ENCODE measurements at places on chromosomes 6 and 20. TPM values are rescaled to one million over a fixed set of nuclear protein-coding genes. Genes with fewer than 3 reads are reported as not detected.

DNA sequence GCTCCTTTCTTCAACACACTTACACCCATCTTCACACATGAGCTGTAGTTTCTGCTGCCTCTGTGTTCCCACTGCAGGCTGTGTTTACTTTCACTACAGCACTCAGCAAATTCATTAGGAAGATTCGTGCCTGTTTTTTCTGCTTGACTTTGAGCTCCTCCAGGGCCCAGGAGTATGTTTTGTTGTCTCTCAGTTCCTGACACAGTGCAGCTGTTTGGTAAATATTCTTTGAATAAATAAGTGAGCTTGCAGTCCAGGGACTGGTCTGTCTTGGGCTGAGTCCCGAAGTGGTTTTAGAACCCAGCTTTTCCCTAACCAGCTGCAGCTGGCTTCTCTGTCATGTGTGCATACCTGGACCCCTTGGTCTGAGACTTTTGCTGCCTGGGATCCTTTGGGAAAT lies 46.6 kb upstream of the CCN6 start:
- DNase-seq = no peak

DNA sequence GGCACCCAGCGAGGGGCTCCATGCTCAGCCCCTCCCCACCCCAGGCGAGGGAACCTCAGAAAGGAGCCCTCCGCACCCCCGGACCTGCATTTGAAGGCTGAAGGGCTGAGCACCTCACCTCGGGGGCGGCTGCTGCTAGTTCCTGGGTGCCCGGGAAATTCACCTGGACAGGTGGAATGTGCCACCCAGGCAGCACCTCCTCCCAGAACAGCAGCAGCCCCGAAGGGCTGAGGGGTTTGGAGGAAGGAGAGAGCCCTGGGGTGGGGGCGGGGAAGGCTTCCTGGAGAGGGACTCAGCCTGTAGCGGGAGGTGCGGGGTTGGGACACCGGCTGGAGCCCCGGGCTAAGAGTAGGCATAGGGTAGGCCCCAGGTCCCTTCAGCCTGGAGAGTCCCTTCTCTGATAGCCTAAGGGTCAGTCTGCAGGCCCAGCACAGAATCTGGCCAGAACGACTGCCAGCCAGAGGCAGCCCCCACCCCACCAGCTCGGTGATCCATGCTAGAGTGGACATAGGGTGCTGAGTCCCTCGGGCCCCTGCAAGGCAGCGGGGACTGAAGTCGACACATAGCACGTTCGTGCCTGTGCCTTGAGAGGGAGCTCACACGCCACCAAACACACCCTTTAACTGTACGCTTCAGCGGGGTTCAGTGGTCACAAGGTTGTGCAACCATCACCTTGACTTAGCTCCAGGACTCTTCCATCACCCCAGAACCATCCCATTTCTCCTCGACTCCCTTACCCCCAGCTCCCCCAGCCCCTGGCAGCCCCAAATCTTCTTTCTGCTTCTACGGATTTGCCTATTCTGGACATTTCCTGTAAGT lies 180.9 kb downstream of the TAF4 start:
- no peak for DNase-seq

DNA sequence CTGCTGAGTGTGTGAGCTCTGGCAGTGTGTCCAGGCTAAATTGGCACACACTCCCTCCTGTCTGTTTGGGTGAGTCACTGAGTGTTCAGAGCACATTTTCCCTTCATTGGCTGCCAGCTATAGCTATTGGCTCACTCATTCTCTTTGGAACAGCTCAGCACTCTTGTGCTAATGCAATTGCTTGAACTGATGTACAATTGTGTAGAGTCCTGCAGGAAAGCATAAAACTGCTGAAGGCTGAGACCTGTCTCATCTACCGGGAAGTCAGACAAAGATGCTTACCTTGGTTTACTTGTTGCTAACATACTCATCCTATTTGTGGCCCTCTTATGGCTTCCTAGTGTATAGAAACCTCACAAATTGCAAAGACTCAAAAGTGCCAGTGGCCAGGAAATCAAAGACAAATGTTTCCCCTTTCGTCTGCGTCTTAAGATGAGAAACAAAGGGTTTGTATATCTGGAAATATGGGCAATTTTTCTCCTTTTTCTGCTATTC lies 351.0 kb downstream of the BCKDHB start:
- DNase-seq = peak; percentile 59

DNA sequence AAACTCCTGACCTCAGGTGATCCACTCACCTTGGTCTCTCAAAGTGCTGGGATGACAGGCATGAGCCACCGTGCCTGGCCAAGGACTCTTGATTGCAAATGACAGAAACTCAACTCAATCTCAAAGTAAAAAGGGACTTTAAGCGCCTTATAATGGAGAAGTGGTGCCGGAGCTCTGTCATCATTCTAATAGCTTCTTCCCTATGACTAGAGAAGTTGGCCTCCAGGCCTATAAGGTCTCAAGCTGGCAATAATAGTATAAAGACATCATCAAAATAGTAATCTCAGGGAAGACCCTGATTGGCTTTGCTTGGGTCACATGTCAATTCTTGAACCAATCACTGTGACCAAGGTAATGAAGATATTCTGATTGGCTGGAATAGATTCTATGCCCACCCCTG lies 8.5 kb upstream of the KIAA1755 start:
- no peak for DNase-seq

DNA sequence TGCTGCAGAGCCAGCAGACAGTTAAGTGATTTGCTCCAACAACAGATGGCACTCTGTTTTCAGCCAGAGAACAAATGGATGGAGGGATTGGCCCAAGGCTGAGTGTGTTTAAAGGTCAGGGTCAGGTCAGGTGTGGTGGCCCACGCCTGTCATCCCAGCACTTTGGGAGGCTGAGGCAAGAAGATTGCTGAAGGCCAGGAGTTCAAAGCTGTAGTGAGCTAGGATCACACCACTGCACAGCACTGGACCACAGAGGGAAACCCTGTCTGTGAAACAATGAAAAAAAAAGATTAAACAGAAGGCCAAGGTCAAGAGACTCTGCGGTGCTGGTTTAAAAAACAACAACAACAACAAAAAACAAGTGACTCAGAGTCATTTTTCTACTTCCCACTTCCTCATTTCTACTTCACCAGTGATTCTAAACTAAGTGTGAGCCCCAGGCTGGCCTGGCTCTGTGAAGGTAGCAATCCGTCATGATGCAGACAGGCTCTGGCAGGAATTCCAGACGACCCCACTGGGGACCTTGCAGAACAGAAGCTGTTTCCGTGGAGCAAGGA lies 42.5 kb upstream of the ARMC2 start:
- no peak for DNase-seq

The NRN1 gene
- total RNA-seq = 7.5 TPM

The ADISSP gene
- 7.8 TPM for total RNA-seq

DNA sequence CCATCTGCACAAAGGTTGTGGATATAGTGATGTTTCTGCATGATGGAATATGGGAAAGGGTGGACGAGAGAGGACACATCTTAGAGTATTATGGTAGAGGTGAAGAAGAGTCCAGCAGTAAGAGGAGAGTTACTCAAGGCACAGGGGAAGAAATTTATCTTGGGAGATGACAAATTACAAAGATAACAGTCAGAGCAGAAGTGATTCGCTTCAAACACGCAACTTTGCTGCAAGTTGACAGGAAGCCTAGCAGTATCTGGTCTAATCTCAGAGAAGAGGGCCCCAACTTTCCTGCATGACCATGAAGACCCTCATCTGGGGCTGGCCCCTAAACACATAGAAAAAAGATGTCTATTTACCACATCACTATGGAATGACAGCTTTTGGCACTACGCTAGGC lies 1.2 kb upstream of the CALHM6 start:
- DNase-seq = no peak

The RAD21L1 gene
- total RNA-seq = not detected

DNA sequence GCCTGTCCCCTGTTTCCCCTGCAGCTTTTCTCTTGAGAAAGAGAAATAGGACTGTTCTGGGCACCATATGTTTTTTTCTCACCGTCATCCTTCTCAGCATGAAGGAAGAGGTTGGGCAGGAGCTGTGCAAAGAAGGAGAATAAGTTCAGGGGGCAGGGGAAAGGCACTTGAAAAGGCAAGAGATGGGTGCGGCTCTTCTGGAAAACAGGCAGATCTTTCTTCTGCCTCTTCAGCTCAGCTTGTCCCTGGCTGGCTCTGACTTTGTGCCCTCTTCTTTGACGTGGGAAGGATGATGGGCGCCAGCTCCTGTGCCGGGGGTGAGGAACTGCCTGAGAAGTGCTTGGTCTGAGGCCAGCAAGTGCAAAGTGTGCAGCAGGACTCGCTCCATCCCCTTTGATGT lies 206.5 kb downstream of the DOK5 start:
- no peak for DNase-seq

DNA sequence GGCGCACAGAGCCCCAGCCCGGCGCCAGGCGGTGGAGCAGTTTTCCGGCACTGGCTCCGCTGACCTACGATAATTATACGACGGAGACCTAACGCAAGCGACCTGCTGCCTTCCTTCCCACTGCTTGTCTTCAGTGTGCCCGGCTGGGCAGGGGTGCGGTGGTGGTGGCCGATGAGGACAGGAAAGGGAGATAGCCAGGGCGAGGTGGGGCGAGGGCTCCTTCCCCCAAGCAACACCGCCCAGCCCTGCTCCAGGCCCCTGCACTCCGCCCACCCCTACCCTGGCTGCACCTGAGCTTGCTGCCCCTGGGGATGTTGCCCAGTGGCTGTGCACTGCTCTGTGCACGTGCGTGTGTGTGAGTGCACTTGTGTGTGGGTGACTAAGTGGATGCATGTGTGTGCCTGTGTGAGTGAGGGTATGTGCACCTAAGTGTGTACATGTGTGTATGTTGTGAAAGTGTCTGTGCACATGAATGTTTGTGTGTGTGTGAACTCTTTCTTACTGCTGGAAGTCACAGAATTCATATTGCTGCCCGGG lies 42.6 kb upstream of the IRF4 start:
- DNase-seq = no peak

The PARD6B gene
- total RNA-seq = 10.7 TPM

DNA sequence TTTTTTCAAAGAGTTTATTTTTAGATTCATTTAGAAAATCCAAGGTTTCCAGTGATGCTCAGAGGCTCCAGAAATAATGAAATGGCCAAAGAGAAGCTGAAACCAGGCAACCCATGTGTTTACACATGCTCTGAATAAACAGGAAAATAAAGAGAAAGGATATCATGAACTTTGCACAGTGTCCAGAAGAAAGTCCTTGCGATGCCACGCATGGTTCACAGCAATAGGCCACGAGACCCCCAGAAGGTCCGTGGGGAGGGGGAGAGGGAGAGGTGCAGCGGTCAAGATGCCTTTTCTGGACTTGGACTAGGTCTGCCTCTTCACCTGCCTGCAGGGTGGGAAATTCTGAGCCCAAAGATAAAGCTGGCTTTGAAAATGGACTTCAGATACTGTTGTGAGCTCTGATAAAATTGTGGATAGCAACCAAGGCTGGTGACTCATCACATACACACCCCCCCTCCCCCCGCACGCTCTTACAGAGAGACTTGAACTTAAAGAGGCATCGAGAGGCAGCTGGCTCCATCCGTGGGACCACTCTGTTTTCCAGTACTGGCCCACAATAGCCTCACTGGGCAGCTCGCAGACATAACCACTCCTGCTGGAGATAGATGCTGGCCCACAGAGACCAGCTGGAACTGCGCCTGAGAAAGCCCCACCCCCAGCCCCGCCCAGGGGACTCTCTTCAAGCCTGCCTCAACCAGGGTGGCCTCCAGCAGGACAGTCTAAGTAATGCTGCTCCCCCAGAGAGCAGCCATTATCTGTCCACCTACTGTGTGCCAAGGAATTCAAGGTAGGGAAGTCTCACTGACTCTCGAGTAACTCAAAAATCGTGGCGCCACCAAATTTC lies 21.2 kb upstream of the NFATC2 start:
- peak; percentile 40 for DNase-seq

DNA sequence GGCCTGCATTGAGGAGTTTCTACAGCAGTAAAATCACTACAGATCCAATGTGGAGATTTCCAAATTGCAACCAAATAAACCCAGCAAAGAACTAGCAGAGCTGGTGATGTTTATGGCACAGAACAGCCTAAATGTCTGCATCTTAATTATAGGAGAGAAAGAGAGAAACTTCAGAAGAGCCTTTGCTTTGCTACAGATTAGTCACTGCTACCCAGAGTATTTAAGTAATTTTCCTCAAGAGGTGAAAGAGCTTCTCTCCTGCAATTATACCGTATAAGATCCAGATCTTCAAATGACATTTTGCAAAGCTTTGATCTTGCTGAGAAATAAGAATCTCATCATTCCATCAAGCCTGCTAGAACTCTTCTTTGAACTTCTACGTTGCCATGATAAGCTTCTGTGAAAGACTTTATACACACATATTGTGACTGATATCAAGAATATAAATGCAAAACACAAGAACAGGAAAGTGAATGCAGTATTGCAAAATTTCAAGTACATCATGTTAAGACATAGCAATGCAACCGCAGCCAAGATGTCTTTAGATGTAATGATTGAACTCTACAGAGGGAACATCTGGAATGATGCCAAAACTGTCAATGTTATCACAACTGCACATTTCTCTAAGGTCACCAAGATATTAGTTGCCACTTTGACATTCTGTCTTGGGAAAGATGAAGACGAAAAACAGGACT lies 48.0 kb downstream of the MKKS start:
- DNase-seq = no peak

GRCh38 chr6:136873748-136874147 lies 48.4 kb upstream of the SLC35D3 start:
- DNase-seq = no peak

DNA sequence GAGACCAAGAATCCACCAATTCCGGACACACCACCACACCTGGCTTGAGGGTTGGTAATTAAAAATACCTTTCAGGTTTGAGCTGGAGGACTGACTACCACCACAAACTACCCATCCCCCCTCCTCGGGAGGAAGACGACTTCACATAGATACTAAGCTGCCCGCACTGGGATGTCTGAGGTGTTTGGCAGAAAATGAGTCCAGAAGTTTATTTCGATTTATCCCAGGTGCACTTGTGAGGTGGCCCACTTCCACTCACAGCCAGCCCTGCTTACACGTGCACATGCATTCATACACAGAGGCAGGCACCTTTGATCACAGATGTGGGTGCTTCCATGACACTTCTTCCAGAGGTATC lies 187.1 kb downstream of the ID4 start:
- DNase-seq = no peak

The SRMS gene
- total RNA-seq = not detected

The TP53TG5 gene
- not detected for total RNA-seq

DNA sequence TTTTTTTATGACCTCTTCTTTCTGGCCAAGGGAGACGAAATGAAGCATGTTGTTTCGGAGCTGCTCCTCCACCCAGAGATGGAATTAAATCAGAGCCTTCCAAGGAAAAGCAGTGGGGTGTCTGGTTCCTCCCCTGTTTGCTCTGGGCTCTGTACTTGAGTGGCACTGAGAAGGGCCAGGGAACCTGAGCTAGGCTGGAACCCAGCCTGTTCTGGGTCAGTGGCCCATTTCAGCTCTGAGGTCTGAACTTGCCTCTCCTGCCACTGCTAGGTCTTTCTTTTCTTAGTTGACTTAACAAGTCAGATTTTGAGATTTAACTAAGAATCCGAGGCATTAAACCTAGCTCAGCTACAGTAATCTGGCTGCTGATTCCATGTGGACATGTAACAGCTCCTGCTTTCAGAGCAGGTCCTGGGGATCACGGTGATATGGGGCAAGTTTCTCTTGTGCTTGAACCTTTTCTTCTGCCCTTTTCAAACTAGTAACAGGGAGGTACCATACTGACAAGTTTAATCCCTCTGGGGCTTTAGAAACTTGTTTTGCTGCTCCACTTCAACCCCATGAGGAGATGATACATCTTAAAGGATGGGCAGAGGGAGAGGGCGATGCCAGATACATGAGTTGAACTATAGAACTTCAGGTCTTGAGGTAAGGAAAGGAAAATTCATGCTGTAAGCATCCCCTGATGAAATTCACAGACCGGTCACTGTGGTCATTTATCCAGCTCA lies 101.1 kb downstream of the SLC24A3 start:
- no peak for DNase-seq

All from thoracic aorta (tissue), 2 donors.